NCI-H526 (cell line): ENCODE measurements at places on chromosomes 4 and X.

GRCh38 chr4:105520819-105521790, 31.3 kb upstream of the ARHGEF38 start:
- DNase-seq: peak; percentile 64

DNA sequence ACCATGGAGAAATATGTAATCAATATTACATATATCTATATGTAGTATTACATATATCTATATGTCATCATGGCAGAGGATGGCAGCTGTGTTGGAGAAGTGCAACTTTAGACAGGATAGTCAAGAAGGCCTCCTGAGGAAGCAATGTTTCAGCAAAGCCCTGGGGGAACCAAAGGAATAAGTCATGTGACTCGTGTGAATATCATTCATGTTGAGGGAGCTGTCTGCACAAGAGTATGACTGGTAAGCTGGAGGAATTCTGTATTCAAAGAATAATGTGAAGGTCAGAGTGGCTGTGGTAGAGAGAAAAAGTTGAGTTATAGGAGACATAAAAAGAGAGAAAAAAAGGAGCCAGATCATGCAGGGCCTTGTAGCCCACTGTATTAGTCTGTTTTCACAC, 92.9 kb upstream of the EDNRA start:
- DNase-seq: no peak

DNA sequence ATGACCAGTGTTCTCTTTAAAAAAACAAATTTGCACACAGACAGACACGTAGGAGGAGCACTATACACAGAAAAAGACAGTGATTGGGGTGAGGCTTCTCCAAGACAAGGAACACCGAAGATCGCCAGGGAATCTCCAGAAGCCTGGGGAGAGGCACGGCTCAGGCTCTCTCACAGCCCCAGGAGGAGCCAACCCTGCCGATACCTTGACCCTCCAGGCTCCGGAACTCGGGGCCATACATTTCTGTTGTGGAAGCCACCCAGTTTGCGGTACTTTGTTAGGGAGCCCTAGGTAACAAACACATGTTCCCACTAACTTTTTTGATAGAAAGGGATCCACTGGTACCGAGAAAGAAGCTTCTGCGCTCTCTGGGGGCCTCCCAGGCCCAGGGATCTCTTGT, 55.8 kb downstream of the DCTD start:
- DNase-seq: no peak

GRCh38 chr4:165839615-165840333, 33.3 kb upstream of the TLL1 start:
- no peak for DNase-seq

GRCh38 chr4:151284534-151285245, 7.7 kb downstream of the PRSS48 start:
- DNase-seq: no peak

GRCh38 chr4:95701500-95702170, 138.3 kb upstream of the PDHA2 start:
- no peak for DNase-seq

DNA sequence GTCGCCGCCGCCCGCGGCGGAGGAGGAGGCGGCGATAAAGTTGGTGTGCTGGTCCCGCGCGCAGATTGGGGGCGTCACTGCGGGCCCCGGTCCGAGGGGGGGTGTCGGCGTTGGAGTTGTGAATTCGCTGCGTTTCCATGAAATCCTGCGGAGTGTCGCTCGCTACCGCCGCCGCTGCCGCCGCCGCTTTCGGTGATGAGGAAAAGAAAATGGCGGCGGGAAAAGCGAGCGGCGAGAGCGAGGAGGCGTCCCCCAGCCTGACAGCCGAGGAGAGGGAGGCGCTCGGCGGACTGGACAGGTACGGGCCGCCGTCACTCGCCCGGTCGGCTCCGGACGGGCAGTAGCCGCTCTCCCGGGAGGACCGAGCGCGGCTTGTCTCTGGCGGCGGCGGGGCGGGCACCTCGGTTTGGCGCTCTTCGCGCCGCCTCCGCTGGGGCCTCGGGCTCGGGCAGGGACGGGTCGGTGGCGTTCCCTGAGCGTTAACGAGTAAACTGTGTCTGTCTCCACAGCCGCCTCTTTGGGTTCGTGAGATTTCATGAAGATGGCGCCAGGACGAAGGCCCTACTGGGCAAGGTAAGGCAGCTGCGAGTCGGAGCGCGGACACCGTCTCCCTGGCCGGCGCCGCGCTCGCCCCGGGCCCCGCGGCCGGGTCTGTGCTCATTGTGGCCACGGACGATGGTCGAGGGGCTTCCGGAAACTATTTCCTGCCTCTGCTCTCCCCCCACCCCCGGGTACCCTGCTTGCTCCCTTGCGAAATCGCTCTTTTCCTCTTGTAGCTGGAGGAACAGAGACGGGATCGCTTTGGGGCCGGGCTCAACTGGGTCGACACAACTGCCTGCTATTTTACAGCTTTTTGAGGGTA, 658 bp downstream of the KDM6A start:
- DNase-seq: peak; percentile 54

- no peak for DNase-seq
Observed at GRCh38 chr4:57078685-57079521, 31.3 kb downstream of the IGFBP7 start.
